Stimulated activated CD8-positive, alpha-beta memory T cell treated with anti-CD3 and anti-CD28 coated beads, Interleukin-4, amount 100 ng/mL, for 4 hours (primary cell): ENCODE measurements at places on chromosomes 4 and X.

DNA sequence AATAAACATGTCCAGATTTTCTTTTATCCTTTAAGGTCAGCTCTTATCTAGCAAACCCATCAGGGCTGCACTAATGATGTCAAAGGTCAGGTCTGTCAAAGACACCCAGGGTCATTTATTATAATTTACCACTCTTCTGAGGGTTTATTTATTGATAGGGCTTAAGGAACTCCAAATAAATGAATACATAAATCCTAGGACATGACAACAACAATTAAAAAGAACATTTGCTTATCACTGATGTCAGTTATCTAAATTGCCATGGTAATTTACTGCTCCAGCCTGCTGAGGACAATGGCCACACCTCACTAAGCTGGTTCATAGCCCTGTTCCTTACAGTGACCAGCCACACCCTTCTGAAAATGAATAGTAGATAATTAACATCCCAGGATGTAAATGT lies 317.1 kb downstream of the UNC5C start:
- no peak for DNase-seq

DNA sequence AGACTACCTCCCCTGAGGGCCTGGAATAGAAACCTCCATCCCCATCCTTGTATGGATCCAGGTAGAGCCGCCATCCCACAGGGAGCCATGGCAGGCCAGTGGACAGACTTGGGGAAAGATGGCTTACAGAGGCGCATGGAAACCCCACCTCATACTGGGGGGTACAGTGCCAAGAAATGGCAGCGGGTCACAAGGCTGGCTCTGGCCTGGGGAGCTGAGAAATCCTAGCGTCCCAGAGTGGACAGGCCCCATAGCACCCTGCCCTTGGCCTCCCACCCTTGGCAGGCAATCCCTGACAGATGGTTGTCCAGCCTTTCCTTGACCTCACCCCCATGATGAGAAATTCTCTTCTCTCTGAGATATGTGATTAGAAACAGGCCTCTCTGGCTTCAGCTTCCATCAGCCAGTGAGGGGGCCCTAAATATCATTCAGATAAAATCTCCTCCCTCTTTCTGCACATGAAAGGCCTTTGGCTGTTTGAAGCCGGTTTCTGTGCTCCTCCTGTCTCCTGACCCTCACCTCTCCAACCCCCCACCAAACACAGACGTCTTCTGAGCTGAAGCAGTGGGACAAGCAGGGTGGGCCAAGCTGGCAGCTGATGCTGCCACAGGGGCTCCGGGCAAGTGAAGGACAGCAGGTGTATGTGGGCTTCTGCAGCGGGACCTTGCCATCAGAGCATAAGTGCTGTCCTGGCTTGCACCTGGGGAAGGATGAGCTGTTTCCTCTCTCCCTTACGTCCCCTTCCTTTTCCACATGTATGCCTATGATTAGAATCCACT lies 204.4 kb upstream of the MAMLD1 start:
- no peak for DNase-seq

DNA sequence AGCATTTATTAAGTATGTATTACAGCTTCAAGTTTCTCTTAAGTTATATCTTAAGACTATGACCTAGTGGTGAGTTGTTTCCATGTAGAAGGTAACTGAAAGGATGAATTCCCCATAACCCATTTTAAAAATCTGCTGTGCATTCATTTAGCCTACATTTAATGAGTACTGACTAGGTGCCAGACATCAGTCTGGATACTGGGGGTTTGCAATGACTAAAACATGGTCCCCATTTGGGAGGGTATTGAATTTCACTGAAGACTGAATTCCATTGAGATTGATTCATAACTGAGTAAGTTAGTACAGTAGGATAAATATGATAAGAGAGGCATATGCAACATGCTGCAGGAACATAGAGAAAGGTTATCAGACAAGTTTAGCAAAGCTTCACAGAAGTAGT lies 241.5 kb downstream of the FRAS1 start:
- DNase-seq, result no peak

DNA sequence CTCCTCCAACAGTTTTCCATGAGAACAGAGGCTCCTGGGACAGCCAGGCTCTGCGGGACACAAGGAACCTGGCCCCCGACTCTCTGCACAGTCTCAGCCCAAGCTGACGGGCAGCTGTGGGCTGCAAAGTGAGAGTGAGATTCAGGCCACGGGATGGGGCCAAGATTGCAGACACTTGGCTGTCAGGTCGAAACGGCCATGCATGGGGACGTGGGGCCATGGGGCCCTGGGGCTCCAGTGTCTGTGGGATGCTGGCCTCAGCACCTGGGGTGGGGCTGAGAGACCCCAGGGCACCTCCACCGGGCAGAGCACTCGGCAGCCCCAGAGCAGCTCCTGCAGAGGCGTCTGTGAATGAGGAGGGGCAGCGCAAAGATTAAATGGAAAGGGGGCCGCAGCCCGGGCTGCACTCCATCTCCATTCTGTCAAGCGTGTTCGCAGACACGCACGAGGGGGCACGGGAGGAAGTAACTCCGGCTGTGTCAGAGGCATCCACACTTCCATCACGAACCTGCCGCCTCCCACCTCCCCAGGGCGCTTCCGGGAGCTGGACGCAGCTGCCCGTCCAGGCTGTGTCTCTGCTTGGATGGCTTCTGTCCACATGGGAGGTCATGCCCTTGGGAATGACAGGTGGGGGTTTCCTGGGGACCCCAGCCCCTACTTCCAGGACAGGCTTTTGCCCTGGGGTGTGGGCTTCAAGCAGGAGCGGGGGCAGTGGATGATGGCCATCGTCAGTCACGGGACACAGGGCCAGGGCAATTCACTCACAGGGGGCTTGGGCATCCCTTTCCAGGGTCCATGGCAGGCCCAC lies 82.8 kb upstream of the NKX1-1 start:
- DNase-seq, result no peak

DNA sequence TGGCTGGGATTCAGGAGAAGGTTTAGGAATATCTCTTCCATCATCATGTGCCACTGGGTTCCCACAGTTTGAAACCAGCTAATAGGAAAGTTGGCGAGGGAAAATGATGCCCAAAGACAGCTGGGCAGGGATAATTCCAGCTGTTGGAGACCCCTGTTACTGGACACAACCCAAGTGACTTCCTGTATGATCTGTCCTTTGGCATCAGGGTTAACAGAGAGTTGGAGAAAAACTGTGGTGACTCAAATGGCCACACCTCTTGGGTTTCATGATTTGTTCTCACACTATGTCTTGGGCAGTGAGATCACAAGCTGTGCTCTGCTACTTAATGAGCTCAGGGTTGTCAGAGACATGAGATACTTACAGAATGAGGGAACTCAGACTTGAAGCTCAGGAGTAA lies 3.8 kb downstream of the FGF16 start:
- DNase-seq, result no peak

GRCh38 chr4:90127706-90128345 lies 632 bp downstream of the CCSER1 start:
- DNase-seq, result no peak
